ENCODE measurements at places on chromosomes 7 and 10. TPM values are rescaled to one million over a fixed set of nuclear protein-coding genes. Genes with fewer than 3 reads are reported as not detected.

GRID2IP gene
- total RNA-seq, result not detected

KLF14 gene
- total RNA-seq, result not detected

TMEM213 gene
- not detected for total RNA-seq

RARRES2 gene
- total RNA-seq, result not detected

VENTX gene
- not detected for total RNA-seq

PHKG1 gene
- total RNA-seq, result 0.52 TPM

RELN gene
- total RNA-seq, result not detected

C10orf88 gene
- total RNA-seq, result 9.2 TPM

KAZALD1 gene
- 2.3 TPM for total RNA-seq

SIRT1 gene
- 26.2 TPM for total RNA-seq

NKX2-3 gene
- total RNA-seq, result not detected

TAS2R41 gene
- not detected for total RNA-seq

ABCB1 gene
- total RNA-seq, result not detected

ZCCHC24 gene
- total RNA-seq, result 4.0 TPM

MKRN1 gene
- total RNA-seq, result 53.4 TPM

MMP21 gene
- not detected for total RNA-seq

EPC1 gene
- total RNA-seq, result 17.1 TPM

PRR15 gene
- 2.7 TPM for total RNA-seq

BRAF gene
- 5.3 TPM for total RNA-seq

NRG3 gene
- not detected for total RNA-seq

MYO1G gene
- total RNA-seq, result 0.13 TPM

Measured in A549 treated with ZK216348 at 1 μM for 4 hours (cell line).